Activated naive CD8-positive, alpha-beta T cell treated with anti-CD3 and anti-CD28 coated beads for 36 hours (primary cell): ENCODE measurements at places on chromosomes 3 and 15. TPM values are rescaled to one million over a fixed set of nuclear protein-coding genes. Genes with fewer than 3 reads are reported as not detected.

- DNase-seq, result no peak
- no peak overlapping the region for H3K27ac ChIP-seq
- peaks cover 5% of the 10 kb centered on the region for H3K4me1 ChIP-seq
- H3K4me3 ChIP-seq, result no peak overlapping the region
- H3K27me3 ChIP-seq, result no peaks in the 10 kb centered on the region
Measured at GRCh38 chr15:63677778-63678177, 80.6 kb downstream of the FBXL22 start.

DNA sequence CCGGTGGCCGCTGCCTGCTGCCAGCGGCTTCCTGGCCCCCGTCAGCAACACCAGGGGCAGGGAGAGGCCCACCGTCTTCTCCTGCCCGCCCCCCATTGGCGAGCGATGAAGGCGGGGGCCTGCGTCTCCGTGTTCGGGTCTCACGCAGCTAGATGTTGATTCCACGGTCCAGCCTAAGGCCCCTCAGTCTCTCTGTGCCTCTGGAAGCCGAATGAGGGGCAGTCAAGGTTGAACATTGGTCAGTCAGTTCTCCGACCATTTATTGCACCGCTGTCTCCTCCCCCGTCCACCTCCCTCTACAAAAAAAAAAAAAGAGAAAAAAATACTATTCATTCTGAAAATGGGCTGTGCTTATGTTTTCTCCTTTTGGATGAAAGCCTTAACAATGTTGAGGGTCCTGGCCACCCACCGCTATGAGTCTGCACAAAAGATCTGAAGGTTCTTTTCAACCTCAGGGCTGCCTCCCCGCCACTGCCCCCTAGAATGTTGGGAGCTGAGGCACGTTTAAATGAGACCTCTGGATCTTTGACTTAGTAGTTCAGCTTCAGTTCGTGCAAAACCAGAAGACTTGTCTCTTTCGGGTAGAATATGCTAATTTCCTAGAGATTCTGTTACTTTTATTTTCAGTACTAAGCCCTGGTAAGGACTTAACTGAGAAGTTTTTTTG, 736 bp downstream of the IREB2 start:
- no peaks in the 10 kb centered on the region for H3K27me3 ChIP-seq
- H3K36me3 ChIP-seq, result peaks cover 27% of the 10 kb centered on the region
- peak overlapping the region; percentile 98 for H3K27ac ChIP-seq
- H3K4me1 ChIP-seq, result peaks cover 41% of the 10 kb centered on the region
- peak overlapping the region; percentile 96 for H3K4me3 ChIP-seq

GMPS gene
- total RNA-seq, result 157 TPM

ZNF662 gene
- total RNA-seq, result 5.3 TPM

DNA sequence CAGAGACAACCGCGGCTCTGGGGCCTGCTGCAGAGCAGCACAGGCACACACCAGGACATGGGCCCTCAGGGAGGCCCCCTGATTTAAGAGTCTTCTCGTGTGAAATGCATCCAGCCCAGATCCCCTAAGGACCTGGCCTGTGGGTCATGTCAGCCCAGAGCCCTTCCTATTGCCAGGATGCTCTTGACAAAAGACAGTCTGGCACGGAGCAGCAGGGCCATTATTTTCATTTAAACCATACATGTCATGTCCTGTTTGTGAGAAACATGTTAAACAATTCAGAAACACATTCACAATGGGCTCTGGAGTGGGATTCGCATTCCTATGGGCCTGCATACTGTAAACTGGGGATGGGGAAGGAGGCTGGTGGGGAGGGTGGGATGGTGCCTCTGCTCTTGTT, 367.4 kb upstream of the WNT5A start:
- no peak overlapping the region for H3K27ac ChIP-seq
- H3K36me3 ChIP-seq, result no peaks in the 10 kb centered on the region
- H3K4me1 ChIP-seq, result no peaks in the 10 kb centered on the region
- no peaks in the 10 kb centered on the region for H3K27me3 ChIP-seq
- no peak overlapping the region for H3K4me3 ChIP-seq

DNA sequence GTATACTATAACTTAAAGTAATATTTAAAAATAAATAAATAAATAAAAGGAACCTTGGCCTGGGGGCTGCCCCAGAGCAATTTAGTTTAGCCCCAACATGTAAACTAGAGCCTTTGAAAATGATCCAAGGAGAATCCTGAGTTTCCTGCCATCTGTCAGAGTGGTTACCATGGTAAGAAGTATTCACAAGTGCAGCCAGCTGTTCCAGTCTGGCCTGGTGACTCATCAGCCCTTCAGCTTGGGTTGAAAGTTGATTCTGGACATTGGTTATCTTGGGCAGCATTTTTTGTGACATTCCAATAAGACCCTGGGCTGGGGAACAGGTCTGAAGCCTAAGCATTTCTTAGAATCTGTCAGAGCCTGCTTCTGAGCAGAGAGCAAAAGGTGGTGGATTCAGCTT, 72.7 kb upstream of the LRTM1 start:
- DNase-seq, result no peak
- H3K27me3 ChIP-seq, result peaks cover 7% of the 10 kb centered on the region
- H3K36me3 ChIP-seq, result no peaks in the 10 kb centered on the region
- no peak overlapping the region for H3K4me3 ChIP-seq
- no peaks in the 10 kb centered on the region for H3K4me1 ChIP-seq

DNA sequence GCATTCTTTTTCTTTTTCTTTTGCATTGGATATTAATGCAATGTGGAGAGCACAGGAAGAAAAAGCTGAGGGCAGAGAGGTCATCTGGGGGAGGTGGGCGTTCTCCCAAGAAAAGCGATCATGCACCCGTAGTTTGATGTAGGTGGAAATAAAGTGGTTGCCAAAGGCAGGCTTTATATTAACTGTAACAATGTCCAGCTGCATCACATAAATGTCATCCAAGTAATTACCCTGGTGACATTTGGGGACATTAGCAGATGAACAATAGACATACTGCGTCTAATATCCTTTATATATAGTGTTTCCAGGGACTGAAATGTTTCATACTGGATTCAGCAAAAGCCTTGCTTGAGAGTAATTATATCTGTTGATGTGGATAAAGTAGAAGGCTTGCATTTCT, 135.5 kb downstream of the CNTN6 start:
- H3K27ac ChIP-seq, result no peak overlapping the region
- no peaks in the 10 kb centered on the region for H3K4me1 ChIP-seq
- no peak overlapping the region for H3K4me3 ChIP-seq
- H3K36me3 ChIP-seq, result no peaks in the 10 kb centered on the region
- no peak for DNase-seq

DNA sequence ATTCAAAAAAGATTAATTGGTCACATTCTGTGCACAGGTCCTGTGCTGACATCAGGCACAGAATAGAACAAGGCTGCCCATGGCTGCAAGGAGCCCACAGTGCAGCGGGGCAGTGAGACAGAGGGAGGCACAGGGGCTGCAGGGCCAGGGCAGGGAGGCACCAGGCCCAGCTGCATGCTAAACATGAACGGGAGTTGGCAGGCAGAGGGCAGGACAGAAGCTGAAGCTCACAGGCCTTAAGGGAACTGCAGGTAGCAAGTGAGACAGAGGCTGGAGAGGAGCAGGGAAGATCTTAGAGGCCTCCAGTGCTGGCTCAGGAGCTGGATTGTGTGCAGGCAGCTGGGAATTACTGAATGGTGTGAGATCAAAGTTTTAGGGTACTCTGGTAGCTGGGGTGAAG, 26.2 kb downstream of the IDH3A start:
- no peak overlapping the region for H3K4me3 ChIP-seq
- no peaks in the 10 kb centered on the region for H3K27me3 ChIP-seq
- no peak overlapping the region for H3K27ac ChIP-seq

AMOTL2 gene
- not detected for total RNA-seq

DNA sequence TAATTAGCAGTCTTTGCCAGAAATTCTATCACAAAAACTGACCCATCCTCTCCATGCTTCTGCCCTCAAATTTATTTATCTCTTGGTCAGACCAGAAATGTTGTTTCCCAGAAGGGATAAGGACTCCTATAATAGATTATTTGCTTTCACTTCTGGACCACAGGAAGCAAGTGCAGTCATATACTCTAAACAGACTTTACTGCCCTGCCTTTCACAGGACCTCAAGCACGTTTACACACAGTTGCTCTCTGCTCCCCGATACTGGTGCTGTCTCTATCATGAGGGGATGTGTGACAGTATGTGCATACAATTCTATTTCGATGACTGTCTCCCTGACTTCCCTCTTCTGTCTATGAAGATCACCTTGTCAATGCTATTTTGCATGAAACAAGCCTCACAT, 205.5 kb upstream of the TGFBR2 start:
- no peaks in the 10 kb centered on the region for H3K27me3 ChIP-seq
- H3K36me3 ChIP-seq, result peaks cover 6% of the 10 kb centered on the region
- DNase-seq, result no peak
- H3K4me3 ChIP-seq, result no peak overlapping the region
- H3K4me1 ChIP-seq, result peaks cover 17% of the 10 kb centered on the region

- H3K36me3 ChIP-seq, result no peaks in the 10 kb centered on the region
- H3K27me3 ChIP-seq, result peaks cover 73% of the 10 kb centered on the region
- no peak overlapping the region for H3K4me3 ChIP-seq
- DNase-seq, result no peak
- H3K27ac ChIP-seq, result no peak overlapping the region
Measured at GRCh38 chr3:142946861-142947260, 16.6 kb downstream of the PAQR9 start.
